Stimulated activated CD8-positive, alpha-beta memory T cell treated with anti-CD3 and anti-CD28 coated beads, Interleukin-15, amount 100 ng/mL, for 4 hours (primary cell): ENCODE measurements at places on chromosomes 4 and X.

GRCh38 chr4:188661502-188661901 is 522.3 kb downstream of the TRIML1 start:
- no peak for DNase-seq

DNA sequence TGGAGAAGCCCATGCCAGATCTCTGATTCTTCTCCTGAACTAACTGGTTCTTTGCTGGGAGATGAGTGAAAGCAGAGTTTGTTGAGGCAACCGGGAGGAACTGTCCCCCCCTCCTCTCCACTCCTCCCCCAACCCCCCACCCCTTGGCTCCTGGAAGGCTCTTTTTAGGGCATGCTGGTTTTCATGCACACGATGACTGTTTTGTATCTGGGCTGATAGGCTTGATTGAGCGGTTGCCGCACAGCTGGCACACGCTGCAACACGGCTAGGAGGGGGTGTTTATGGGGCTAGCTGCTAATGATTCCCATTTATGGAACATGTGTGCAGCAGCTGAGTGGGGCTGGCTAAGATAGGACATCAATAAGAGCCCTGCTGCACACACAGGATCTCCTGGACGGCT is 137.2 kb downstream of the SMIM20 start:
- DNase-seq = no peak

- DNase-seq = no peak
These were observed 86.7 kb downstream of the PSAPL1 start for GRCh38 chr4:7347981-7348380.

GRCh38 chrX:12919051-12919450 is 12.6 kb downstream of the TLR8 start:
- no peak for DNase-seq

DNA sequence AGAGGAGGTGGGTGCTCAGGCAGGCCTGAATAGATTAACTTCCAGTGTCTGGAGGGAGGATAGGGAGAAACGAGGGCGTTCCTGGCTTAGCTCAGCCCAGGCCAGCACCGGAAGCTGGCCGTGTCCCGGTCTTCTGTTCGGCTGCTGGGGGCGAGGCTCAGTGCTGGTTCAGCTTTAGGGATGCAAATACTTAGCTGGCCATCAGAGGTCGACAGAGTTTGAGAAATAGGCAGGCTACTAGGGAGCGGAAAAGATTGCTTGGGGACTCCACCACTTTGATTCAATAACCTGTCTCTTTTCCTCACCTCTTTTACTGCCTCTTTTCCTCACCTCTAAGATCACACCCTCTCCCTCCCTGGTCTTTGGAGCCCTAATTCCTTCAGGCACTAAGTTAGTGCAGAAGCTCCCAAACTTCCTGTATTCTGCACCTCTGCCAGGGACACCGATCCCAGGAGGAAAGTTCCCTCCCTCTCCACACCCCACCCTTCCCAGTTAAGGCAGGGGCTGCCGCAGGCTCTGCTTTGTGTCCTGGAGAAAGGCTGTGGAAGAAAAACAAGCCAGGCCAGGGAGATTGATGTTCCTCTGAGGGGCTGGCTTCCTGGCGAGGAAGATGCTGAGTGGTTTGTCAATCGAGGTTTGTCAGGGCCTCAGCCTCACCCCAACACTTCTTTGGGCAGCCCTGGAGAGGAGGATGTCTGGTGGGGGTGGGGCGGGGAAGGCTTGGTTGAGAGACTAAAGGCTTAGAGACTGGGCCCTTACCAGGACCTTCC is 6.0 kb upstream of the EFNB1 start:
- no peak for DNase-seq

GRCh38 chrX:54922547-54922946 is 1.9 kb downstream of the TRO start:
- DNase-seq = no peak
